ENCODE measurements at places on chromosomes 11 and 22.

DNA sequence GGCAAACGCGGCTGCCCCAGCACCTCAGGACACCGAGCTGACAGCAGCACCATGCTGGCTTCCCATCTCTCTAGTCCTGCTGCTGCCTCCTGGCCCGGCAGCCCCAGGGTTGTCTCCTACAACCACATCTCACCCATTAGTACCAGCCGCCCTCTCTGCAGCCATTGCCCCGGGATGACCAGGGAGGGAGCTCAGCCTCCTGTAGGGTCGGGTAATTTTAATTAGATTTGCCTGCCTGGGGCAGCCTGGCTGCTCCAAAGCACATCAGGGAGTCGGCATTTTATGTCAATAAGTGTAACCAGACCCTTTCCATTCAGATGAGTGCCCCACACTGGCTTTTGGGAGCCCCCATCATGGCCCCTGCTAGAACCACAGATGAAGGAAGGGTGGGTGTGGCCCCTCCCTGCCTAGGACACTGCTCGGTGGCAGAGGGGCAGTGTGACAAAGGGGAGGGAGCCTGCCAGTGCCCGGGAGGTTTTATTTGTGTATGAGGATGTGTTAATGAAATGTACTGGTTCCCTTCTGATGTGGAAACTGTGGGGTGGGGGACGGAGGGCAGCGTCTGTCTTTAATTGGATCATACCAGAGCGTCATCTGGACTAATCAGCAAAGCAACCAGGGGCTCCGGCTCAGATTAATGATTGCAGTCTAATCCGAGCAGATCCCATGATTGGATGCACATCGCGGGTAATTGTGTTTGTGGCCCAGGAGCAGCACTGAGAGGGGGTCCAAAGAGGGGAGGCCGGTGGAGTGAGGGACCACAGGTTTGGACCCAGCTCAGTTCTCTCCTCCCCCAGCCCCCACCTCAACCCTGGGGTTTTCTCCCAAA, 125.3 kb downstream of the FEZ1 start:
- no peak for DNase-seq

DNA sequence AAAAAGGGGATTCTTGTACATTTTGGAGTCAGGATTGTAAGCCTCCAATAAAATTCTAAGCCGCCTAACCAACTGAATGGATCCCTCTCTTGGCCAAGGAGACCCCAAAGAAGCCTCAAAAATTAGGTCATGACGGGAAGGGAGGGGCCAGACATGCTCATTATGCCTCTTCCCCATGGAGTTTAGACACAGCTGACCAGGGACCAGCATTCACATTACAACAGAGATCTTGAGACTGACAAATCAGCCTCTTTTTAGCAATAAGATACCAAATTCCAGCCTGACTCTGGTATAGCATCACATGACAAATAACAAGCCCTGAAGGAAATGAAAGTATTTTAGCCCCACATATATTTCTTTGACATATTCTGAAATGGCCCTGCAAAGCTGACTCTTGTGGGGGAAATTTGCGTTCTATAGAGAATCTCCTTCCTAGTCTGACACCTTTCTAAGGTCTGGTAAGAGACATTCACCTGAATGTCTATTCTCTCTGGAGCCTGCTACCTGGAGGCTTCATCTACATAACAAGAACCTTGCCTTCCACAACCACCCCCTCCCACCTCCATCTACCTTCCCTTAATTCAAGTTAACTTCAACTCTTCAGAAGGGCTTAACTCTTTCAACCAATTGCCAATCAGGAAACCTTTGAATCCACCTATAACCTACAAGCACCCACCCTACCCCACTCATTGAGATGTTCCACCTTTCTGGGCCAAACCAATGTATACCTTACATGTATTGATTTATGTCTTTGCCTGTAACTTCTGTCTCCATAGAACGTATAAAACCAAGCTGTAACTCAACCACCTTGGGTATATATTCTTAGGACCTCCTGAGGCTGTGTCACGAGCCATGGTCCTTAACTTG, 10.3 kb downstream of the GAL start:
- no peak for DNase-seq

DNA sequence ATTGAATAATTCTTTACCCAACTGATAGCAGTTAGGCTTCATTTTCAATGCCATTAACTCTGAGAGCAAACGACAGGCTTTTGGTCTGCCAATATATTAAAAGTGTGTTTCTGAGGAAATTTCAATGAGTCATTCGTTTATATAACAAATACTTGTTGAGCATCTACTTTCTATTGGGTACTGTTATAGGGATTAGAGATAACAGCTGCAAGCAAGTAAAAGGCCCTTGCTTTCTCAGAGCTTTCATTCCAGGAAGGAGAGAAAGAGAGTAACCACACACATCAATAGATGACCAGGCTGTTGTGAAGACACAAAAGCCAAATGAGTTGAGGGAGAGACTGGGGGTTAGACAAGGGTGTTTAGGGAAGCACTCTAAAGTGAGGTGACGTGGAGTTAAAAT, 35.7 kb downstream of the CD44 start:
- peak; percentile 54 for DNase-seq

GRCh38 chr11:17596711-17597110, 49.7 kb downstream of the OTOG start:
- no peak for DNase-seq

DNA sequence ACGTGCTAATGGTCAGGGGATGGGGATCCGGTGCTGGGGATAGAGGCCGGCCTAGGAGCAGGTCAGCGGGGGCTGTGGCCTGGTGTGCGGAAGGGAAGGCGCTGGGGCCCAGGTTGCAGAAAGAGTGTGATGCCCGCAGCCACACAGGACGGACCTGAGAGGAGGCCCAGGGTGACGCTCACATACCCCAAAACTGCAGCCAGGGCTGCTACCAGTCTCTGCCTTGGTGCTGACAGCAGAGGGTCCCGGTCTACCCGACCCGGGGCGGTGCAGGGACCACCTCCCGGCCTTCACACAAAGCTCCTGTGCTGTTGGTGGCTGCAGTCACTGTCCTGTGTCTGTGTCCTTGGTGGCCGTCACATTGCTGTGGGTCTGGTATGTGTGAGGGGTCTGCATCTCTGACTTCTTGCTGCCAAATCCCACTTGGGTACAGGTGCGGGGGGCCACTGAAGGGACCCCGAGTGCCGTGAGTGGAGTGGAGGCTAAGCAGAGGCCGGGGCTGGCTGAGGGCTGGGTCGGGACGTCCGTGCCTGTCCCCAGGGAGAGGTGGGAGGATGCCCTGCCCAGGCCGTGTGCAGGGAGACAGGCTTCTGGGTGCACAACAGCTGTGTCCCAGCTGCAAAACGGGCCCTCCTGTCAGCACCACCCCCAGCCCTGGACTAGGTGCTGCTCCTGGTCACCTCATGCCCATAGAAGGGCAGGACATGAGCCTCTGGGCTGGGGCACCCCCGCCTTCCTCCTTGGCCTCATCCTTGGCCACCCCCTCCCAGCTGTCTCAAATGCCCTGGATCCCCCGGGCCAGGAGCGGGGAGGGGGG, 1.5 kb downstream of the LSP1 start:
- no peak for DNase-seq

- no peak for DNase-seq
These were observed 18.1 kb downstream of the P2RX3 start for GRCh38 chr11:57356268-57356667.

DNA sequence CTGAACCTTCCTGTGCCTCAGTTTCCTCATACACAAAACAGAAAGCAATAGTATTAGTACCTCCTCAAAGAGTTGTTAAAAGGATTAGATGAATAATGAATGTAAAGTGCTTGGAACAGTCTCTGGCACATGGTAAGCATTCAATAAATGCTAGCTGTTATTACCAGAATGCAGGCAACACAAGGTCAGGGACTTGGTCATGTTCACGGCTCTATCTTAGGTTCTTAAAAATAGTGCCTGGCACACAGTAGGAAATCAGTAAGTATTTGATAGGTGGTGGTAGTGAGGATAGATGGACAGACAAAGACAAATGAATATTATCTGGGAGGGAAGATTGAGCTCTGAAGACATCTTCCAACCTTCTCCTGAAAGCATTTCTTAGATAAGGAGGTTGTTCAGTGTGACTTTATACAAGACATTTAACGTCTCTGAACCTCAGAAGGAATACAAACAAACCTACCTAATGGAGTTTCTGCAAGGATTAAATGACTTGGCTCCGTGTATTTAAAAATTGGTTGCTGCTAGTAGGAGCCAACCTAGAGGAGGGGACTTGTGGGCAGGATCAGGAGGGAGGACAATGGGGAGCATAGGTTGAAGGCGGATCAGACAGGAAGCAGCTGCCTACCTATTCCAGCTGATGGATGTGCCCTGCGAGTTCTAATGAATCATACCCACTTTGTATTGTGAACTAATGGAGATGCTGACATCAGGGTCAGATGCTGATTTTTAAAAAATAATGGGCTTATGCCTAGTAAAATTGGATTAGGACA, 94.1 kb downstream of the DBX1 start:
- no peak for DNase-seq

DNA sequence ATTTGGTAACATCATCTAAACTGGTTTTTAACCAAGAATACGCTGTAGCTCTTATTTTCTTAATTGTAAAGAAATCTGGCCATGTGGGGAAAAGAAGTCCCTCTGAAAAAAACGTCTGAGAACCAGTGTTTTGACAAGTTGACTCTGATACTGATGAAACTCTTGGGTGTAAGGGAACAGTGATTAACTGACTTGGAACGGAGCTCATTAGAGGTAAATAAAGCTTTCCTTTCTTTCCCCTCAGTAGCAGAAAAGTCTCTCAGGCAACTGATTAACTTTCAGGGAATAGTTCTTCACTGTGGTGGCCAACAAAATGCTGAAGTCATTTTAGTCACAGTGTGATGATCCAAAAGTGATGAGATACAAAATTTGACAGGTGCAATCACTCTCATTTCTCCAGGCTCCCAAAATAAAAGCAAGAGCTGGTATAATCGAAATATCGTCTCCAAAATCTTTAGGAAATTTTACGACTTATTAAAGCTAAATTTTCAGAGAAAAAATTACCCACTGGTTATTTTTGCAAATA, 52.3 kb downstream of the SLC36A4 start:
- no peak for DNase-seq
